ENCODE measurements at places on chromosomes 2 and 18.

GRCh38 chr2:240160291-240161086 is 20.0 kb upstream of the OTOS start:
- no peak for DNase-seq

GRCh38 chr18:14924226-14924625 is 176.3 kb downstream of the ANKRD30B start:
- DNase-seq: no peak

DNA sequence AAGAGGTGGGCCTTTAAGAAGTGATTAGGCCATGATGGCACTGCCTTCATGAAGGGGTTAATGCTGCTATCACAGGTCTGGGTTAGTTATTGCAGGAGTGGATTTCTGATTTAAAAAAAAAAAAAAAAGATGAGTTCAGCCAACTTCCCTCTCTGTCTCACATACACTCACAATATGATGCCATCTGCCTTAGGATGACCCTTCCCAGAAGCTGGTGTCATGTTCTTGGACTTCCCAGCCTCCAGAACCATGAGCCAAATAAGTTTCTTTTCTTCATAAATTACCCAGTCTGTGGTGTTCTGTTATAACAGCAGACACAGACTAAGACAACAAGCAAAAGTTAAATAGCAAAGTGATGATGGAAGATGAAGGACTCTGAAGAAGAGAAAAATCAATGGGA is 179.7 kb upstream of the ETAA1 start:
- no peak for DNase-seq

GRCh38 chr18:8493141-8493540 is 116.1 kb upstream of the RAB12 start:
- no peak for DNase-seq

GRCh38 chr2:68418855-68419254 is 48.2 kb downstream of the FBXO48 start:
- no peak for DNase-seq

DNA sequence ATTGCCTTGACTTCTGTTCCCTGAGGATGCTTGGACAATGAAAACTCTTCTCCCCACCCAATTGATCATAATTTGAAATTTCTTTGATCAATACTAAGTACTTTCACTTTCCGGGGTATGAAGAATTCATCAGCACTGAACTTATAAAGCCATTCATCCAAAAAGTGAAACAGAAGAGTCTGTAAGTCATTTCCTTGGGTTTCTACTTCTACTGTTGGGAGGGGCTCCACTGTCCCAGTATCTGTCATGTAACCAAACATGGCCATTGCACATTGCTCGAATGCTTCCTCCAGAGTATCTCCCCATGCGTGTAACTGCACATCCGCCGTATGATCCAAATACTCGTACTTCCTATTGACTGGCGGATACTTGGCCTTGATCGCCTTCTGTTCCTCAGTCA is 30.3 kb downstream of the NCL start:
- DNase-seq: no peak

- DNase-seq: no peak
These were observed 741 bp upstream of the GCKR start for GRCh38 chr2:27495840-27496356.

GRCh38 chr2:172364261-172364660 is 63.1 kb upstream of the ITGA6 start:
- DNase-seq: no peak

GRCh38 chr2:1781291-1782080 is 37.2 kb upstream of the PXDN start:
- no peak for DNase-seq

DNA sequence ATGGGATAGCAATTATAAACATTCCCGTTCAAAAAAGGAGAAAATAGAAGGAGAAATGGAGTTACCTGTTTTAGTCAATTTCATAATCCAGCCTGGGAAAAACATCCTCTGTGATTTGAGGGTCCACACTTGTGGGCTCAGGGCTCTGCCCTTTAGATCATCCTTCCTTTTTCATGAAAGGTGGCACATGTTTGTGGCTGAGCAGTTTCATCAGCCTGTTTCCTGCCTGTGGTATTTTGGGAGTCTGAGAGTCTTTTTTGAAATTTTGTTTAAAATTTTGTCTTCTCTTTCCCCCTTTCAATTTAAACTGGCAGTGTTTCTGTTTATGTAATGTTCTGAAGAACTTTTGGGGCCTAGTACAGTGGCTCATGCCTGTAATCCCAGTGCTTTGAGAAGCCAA is 84.0 kb downstream of the KIAA1328 start:
- no peak for DNase-seq

DNA sequence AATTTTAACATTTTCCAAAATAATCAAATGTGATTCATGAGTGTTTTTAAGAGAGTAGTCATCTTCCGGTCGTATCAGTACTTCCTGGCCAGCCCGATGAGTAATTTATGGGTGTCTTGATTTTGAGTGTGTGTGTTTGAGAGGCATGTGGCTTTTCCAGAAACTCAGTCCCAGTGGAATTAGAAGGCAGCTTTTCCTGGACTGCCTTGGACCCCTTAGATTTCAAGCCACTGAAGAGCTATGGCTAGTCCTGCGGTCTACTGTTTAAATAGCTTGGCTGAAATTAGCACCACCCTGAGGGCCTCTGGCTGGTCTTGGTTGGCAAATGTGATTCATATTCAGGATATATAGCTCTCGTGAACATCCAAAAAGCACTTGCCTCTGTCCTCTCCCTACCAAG is 59.4 kb downstream of the HK2 start:
- no peak for DNase-seq

GRCh38 chr2:121519732-121520640 is 10.7 kb upstream of the RNU4ATAC start:
- no peak for DNase-seq

GRCh38 chr18:24603151-24603550 is 142.7 kb downstream of the HRH4 start:
- DNase-seq: no peak

DNA sequence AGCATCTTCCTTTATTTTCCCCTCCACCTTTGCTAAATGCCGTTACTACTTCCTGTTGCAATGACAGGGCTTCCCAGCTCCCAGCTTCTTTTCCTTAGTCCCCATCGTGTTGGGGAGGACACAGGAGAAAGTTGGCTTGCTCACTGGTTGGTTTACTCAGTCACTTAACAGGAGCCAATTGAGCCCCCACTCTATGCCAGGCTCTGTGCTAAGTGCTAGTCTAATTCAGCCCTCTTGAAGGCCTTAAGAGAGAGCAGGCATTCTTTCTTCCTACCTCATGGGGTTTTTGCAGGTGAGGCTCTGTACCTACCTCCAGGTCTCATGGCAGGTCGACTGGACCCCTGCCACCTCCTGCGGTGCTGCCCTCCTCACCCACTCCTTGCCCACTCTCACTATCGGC is 20.1 kb downstream of the TANC1 start:
- peak; percentile 75 for DNase-seq

DNA sequence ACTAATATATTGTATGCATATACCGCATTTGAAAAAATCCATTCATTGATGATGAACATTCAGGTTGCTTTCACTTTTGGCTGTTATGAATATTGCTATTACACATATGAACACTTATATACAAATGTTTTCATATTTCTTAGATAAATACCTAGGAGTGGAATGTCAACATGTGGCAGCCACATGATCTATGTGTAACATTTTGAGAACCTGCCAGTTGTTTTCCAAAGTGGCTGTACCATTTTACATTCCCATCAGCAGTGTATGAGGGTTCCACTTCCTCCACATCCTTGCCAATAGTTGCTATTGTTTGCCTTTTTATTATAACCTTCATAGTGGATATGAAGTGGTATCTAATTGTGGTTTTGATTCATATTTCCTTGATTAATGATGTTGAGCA is 40.5 kb downstream of the CCDC85A start:
- no peak for DNase-seq

GRCh38 chr2:75458201-75458600 is 102.5 kb downstream of the EVA1A start:
- no peak for DNase-seq

- DNase-seq: no peak
These were observed 131.3 kb downstream of the PRPF40A start for GRCh38 chr2:152585830-152586484.

DNA sequence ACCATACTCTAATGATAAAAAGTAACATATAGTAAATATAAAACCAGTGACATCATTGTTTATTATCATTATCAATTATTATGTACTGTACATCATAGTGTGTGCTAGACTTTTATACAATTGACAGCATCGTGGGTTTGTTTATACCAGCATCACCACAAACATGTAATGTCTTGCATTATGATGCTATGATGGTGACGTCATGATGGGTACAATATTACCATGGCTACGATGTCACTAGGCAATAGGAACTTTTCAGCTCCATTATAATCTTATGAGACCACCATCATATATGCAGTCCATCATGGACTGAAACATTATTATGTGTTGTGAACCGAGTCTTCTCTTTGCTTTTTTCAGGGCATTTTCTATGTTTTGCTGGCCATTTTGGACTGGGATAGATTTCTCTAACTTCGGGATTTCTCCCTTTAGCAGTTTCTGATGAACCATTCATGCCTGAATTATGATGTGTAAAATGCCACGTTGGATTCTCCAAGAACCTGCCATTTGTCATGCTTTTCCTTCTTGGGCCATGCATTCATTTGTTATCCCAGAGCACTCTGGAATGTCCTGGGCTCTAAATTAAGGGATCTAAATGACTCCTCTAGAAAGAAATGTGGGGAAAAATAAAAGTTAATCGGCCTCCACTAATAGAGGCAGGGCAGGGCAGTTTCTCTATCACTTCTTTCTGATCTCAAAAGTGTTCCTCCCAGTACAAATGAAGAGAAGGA is 325.6 kb upstream of the TNP1 start:
- no peak for DNase-seq

GRCh38 chr2:108825736-108826135 is 39.2 kb downstream of the CCDC138 start:
- no peak for DNase-seq

- no peak for DNase-seq
These were observed 11.7 kb upstream of the CCDC74A start for GRCh38 chr2:131516011-131516410.

DNA sequence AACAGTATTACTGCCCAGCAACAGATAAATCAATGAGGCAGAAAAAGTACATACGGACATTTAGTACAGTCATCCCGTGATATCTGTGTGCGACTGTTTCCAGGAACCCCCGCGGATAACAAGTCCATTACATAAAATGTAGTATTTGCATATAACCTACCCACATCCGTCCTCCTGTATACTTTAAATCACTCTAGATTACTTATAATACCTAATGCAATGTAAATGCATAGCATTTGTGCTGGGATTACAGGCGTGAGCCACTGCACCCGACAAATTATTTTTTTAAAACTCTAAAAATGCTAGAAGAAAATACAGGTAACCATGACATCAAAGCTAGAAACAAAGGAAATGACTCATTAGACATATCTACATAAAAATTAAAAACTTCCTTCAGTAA is 91.6 kb downstream of the FAM161A start:
- DNase-seq: no peak

DNA sequence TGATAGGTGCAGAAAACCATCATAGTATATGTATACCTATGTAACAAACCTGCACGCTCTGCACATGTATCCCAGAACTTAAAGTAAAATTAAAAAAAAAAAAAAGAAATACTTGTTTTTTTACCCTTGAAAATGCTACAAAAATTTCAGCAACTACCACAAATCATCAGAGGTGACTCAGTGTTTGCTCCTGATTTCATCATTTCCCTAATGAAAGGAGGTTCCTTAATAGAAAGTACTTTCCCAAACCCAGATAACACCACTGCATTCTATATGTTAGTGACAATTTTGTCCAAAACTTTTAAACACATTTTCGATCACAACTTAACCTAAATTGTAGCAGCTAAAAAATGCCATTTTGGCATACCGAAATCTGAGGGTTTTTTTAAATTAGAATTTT is 163.3 kb downstream of the SLC39A10 start:
- DNase-seq: no peak

- DNase-seq: no peak
These were observed 721 bp upstream of the MIB1 start for GRCh38 chr18:21739604-21740537.

DNA sequence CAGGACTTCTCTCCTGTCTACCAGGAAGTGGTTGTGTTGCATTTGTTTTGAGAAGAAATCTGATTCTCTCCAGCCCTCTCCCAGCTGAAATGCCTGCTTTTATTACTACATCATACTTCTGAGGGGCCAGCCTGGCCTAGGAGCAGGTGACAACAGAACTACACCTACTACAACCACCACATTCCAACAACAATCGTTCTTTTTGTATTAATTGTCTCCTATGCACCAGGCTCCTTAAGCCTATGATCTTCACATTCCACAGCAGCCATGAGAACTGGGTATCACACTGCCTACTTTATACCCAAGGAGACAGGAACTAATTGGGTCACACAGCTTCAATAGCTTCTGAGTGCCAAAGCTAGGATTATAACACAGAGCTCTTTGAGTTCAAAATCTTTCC is 167.7 kb downstream of the TDRD15 start:
- DNase-seq: no peak

DNA sequence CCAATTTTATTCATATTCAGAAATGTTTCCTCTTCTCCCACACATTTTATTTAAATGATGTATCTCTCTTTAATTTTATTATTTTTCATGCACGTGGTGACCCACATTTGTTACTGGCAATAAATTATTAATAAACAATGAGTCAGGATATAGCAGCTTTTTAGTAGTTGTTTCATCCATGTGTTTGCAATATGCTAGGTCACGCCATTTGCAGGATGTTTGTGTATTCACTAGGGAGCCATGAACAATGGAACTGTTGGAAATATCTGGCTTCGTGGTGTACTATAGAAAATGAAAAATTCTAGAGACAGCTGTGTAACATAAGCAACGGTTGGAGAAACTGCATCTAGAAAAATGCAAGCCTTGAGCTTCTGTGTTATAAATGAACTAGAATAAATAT is 176.0 kb upstream of the COL3A1 start:
- no peak for DNase-seq

DNA sequence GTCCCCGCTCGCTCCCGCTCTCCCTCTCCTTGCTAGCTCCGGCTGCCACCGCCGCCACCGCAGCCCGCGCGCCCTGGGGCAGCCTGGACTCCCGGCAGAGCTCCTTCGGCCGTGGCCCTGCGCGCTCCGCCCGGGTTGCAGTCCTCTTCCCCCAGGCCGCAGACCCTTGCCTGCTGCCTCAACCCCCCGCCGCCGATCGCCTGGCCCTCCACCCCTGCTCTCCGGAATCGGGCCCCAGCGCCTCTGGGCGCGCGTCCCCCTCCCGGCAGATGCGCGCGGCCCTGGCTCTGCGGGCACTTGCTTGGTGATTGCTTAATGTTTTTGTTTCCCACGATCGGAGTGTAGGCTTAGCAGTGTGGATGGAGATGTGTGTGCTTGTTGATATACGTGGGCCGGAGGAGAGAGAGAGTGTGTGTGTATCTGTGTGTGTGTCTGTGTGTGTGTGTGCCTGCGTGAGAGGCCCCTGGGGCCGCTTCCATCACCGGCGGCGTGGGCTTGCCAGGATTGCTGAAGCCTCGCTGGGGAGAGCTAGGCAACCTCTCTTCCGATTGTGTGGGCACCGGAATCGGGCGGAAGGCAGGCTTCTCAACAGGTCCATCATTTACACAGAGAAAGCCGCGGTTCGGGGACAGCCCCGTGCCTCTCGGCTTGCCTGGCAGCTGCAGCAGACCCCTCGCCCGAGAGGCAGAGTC is 877 bp downstream of the INHBB start:
- DNase-seq: peak; percentile 31

GRCh38 chr18:52722904-52723303 is 382.9 kb downstream of the DCC start:
- DNase-seq: no peak

All from DMS79 (cell line).